ENCODE measurements at places on chromosomes 7 and 10. TPM values are rescaled to one million over a fixed set of nuclear protein-coding genes. Genes with fewer than 3 reads are reported as not detected.

DNA sequence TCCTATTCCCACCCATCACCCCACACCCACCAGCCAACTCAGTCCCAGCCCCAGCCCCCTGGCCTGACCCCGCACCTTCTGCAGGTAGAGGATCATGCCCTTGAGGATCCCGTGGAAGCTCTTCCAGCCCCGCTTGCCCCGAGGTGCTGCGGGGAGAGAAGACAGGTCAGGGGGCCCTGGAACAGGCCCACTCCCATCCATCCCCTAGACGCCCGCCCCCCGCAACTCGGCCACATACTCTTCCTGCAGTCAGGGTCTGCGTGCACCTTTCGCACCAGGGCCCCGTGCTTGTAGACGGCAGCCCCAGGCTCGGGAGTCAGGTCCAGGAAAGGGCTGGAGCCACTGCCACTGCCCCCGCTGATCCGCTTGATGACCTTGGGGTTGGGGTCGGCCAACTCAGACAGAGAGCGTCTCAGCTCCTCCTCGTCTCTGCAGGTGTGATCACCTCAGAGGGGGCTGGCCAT, 9.6 kb downstream of the NFKB2 start:
- H3K27ac ChIP-seq = no peak overlapping the region
- no peak overlapping the region for H3K4me3 ChIP-seq
- H3K4me1 ChIP-seq = peaks cover 13% of the 10 kb centered on the region
- peaks cover 12% of the 10 kb centered on the region for H3K27me3 ChIP-seq

DNA sequence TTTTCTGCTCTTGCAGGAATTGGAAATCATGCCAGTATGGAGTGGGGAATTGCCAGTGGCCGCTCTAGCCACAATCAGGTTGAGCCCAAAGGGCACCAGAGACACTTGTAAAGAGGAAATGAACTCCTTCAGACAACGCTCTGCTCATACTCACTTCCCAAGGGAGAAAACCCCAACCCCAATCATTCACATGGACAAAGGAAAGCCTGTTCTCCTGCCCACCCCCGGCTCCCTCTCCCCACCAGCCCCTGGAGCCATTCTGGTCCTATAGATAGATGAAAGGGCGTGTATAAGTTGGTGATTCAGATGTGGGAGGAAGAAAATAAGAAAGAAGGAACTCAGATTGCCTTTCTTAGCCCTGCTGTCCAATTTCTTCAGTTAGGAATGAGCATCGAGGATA, 57.4 kb downstream of the GFRA1 start:
- no peaks in the 10 kb centered on the region for H3K36me3 ChIP-seq
- H3K4me3 ChIP-seq = no peak overlapping the region
- peaks cover 8% of the 10 kb centered on the region for H3K4me1 ChIP-seq

- no peak overlapping the region for H3K4me3 ChIP-seq
- H3K36me3 ChIP-seq = no peaks in the 10 kb centered on the region
- DNase-seq = peak; percentile 31
- H3K27me3 ChIP-seq = no peaks in the 10 kb centered on the region
- no peaks in the 10 kb centered on the region for H3K4me1 ChIP-seq
- H3K27ac ChIP-seq = no peak overlapping the region
Measured at GRCh38 chr7:72493850-72494661, 81.9 kb upstream of the CALN1 start.

GRCh38 chr10:76318211-76318610, 886.8 kb downstream of the LRMDA start:
- no peak overlapping the region for H3K4me3 ChIP-seq
- no peaks in the 10 kb centered on the region for H3K4me1 ChIP-seq
- no peak overlapping the region for H3K27ac ChIP-seq
- DNase-seq = no peak
- H3K27me3 ChIP-seq = no peaks in the 10 kb centered on the region
- H3K36me3 ChIP-seq = no peaks in the 10 kb centered on the region

- H3K4me3 ChIP-seq = no peak overlapping the region
- H3K27me3 ChIP-seq = no peaks in the 10 kb centered on the region
- no peak overlapping the region for H3K27ac ChIP-seq
- H3K36me3 ChIP-seq = no peaks in the 10 kb centered on the region
Measured at GRCh38 chr10:17065273-17065672, 64.3 kb downstream of the CUBN start.

- no peaks in the 10 kb centered on the region for H3K27me3 ChIP-seq
- H3K36me3 ChIP-seq = 0 out of 2 replicates have a peak, but pooled peaks cover 1% of the 10 kb centered on the region
- no peaks in the 10 kb centered on the region for H3K4me1 ChIP-seq
- no peak overlapping the region for H3K4me3 ChIP-seq
- no peak overlapping the region for H3K27ac ChIP-seq
Measured at GRCh38 chr7:93239824-93240223, 7.7 kb downstream of the VPS50 start.

DNA sequence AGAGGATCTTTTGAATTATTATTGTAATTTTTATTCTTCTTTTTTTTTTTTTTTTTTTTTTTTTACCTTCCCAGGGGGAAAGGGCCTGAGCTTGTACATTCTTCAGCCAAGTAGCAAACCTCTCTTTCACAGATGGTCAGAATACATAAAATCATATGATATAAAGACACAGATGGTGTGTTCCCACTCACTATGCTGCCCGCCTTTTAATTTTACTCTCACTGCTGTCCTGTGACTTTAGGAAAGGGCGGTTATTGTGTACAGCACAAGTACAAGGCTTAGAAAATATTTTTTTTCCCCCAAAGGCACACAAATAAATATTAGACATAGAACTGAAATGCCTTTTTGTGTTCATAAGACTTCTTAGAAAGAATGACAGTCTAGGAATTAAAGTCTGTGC, 213.6 kb downstream of the RPS24 start:
- H3K27me3 ChIP-seq = no peaks in the 10 kb centered on the region
- H3K27ac ChIP-seq = no peak overlapping the region
- no peak for DNase-seq

- H3K27me3 ChIP-seq = no peaks in the 10 kb centered on the region
- H3K36me3 ChIP-seq = peaks cover 26% of the 10 kb centered on the region
- peaks cover 19% of the 10 kb centered on the region for H3K4me1 ChIP-seq
Measured at GRCh38 chr10:97650726-97651125, 10.3 kb downstream of the PI4K2A start.

DNA sequence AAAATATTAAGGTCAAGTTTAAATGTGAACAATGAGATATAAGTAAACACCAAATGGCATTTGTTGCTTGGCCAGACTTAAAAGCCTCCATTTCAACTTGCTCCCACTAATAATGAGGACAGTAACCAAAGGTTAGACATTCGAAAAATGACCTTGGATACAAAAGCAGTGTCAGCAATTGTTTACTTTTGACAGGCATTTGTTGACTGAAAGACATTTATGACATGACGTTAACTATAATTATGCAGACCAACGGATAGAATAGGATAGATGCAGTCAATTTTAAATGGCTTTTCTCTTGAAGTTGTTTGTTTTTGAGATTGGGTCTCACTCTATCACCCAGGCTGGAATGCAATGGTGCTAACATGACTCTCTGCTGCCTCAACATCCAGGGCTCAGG, 6.3 kb upstream of the WNT16 start:
- H3K4me3 ChIP-seq = no peak overlapping the region
- H3K27ac ChIP-seq = no peak overlapping the region
- no peaks in the 10 kb centered on the region for H3K27me3 ChIP-seq
- DNase-seq = no peak
- H3K4me1 ChIP-seq = no peaks in the 10 kb centered on the region

DNA sequence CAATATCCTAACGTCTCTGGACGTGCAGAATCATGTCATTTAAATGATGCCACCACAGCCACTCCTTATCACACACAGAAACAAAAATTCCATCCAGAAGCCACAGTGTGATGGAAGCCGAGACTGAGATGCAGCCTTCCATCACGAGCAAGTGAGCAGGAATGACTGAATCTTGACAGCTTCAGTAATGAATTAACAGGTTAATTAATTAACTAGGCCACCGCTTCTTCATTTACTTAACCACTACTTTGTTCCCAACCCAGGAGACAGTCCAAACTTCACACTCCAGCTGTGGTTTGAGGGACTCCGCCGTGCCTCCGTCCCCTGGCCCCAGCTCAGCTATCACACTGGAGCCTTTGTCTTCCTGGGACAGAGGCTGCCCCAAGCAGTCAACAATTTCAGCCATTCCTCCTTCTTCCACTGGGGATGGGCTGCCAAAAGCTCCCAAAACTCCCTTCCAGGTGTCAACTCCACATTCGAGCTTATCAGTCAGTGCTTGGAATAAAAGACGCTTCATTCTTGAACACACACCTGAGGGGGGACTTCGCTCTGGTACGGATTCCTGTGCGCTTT, 65.9 kb downstream of the FGFR2 start:
- no peak for DNase-seq
- H3K27me3 ChIP-seq = no peaks in the 10 kb centered on the region
- H3K36me3 ChIP-seq = no peaks in the 10 kb centered on the region
- H3K27ac ChIP-seq = no peak overlapping the region

DNA sequence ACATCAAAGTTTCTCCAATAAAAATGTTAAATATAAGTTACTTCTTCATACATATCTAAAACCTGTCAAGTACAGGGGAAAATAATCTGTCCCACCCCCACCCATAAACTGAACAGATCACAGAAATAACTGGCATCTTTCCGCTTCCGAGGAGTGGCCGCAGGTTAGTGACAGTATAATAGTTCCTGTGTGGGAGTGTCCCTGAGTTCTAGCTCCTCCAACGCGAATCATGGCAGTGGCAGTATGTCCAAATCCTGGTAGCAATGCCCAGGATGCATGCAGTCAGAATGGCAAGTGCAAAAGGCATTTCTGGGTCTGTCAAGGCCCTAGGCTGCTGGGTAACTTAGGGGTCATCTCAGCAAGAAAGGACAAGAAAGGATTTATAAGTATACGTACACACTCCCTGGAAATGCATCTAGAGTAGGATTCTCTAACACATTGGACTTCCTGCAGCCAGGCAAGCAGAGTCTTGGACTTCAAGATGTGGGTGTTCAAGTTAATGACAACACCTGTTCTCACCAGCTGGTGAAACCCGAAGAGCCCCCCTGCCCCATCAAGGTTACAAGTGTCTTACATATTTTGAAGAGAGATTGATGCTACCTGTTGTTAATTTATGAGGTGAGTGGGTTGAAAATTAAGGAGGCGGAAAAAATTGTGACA, 94.4 kb upstream of the COL1A2 start:
- no peaks in the 10 kb centered on the region for H3K36me3 ChIP-seq
- no peak overlapping the region for H3K4me3 ChIP-seq
- peak overlapping the region; percentile 38 for H3K27ac ChIP-seq
- DNase-seq = no peak

- H3K27ac ChIP-seq = no peak overlapping the region
- no peak overlapping the region for H3K4me3 ChIP-seq
- H3K36me3 ChIP-seq = no peaks in the 10 kb centered on the region
- no peak for DNase-seq
Measured at GRCh38 chr7:11228515-11228914, 254.8 kb downstream of the PHF14 start.

- DNase-seq = no peak
- no peak overlapping the region for H3K27ac ChIP-seq
- H3K36me3 ChIP-seq = no peaks in the 10 kb centered on the region
- H3K27me3 ChIP-seq = no peaks in the 10 kb centered on the region
Measured at GRCh38 chr7:46741938-46742540, 821.0 kb upstream of the IGFBP3 start.

DNA sequence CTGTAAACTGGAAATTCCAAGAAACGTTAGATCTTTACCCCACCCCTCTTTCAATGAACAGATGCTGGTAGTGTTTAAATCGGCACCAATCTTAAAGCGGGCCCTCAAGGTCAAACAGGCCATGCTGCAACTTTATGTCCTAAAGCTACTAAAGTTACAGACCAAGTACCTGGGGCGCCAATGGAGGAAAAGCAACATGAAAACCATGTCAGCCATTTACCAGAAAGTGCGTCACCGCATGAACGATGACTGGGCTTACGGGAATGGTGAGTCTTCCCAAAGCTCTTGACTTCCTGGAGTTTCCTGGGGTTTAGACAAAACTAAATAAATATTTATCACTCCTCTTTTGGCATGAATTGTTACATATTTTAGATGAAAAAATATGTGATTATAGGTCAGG, 19.6 kb upstream of the SMKR1 start:
- H3K36me3 ChIP-seq = no peaks in the 10 kb centered on the region
- no peak for DNase-seq
- H3K27ac ChIP-seq = no peak overlapping the region
- no peaks in the 10 kb centered on the region for H3K27me3 ChIP-seq
- peaks cover 5% of the 10 kb centered on the region for H3K4me1 ChIP-seq

Gene GIMAP6
- not detected for total RNA-seq

Gene MET
- total RNA-seq = 68.0 TPM

Gene RHBDD2
- 10.8 TPM for total RNA-seq

Gene SMKR1
- total RNA-seq = not detected

Gene RTKN2
- total RNA-seq = 0.90 TPM

Gene CHN2
- not detected for total RNA-seq

Gene TRPV6
- total RNA-seq = not detected

Gene FAM25C
- total RNA-seq = not detected

Gene ADAM22
- total RNA-seq = 0.18 TPM

Gene CACNB2
- 0.36 TPM for total RNA-seq

Gene FAM24B
- total RNA-seq = 1.6 TPM

Gene PRLHR
- not detected for total RNA-seq

Measured in IMR-90 (cell line).